ENCODE measurements at places on chromosomes 2 and 18.

DNA sequence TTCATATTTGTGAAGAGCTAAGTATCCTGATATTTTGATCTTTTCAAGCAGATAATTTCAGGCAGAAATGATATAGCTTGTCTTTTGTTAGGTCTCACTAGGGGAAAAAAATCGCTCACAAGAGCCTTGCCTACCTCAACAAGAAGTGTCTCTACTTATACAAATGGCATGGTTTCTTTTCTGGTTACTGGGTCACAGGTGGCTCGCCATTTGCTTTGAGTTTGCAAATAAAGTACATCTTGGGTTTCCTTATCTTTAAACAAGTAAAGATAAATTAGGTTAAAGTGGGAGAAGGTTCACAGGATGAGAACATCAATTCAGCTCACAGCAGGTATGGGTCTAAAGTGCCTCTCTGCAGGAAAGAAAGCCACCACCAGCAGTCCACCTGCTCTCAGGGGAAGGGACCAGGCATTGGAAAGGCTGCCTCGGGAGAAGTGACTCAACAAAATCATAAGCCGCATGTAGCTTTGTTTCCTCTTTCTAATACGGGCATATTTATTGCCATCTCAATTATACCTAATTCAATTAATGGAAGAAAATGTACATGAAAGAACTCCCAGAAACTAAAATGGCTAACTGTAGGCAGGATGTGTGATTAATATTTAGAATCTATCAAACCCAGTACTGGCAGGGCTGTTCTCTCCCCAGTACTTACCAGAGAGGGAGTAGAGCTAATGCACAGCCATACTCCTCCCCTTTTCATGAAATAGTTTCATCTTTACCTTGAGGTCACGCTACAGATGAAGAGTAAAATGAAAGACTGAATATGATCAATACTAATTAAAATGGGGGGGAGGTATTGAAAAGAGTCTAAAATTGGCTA lies 28.3 kb downstream of the CDC42EP3 start:
- DNase-seq: no peak

- no peak for DNase-seq
These were observed 570.9 kb downstream of the CMPK2 start for GRCh38 chr2:6294791-6295190.

- peak; percentile 20 for DNase-seq
These were observed 132.8 kb downstream of the TPO start for GRCh38 chr2:1546023-1546591.

- no peak for DNase-seq
These were observed 19.8 kb downstream of the RNU2-63P start for GRCh38 chr2:87996570-87996969.

DNA sequence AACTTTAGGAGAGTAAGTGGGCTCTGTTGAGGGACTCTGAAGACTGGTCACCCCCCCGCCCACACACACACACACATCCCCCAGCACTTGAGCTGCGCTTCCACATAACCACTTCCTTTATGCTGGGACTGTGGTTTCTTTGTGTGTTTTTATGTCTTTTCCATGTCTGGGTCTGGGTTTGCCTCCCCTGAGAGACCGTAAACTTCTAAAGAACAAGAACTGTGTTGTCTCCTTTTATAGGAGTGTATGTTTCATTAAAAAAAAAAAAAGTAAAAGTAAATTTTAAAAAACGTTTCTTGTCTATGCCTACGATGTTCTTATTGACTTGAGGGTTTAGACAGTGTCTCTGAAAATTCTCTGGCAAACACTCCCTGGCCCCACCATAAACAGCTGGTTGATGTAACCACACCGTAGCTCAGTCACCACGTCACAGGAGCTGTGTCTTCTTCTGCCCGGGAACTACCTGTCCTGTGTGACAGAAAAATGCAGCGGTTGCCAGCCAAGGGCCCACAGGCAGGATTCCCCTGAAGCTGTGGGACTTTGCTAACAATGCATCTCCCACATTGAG lies 68.0 kb downstream of the KLHL29 start:
- peak; percentile 4 for DNase-seq

DNA sequence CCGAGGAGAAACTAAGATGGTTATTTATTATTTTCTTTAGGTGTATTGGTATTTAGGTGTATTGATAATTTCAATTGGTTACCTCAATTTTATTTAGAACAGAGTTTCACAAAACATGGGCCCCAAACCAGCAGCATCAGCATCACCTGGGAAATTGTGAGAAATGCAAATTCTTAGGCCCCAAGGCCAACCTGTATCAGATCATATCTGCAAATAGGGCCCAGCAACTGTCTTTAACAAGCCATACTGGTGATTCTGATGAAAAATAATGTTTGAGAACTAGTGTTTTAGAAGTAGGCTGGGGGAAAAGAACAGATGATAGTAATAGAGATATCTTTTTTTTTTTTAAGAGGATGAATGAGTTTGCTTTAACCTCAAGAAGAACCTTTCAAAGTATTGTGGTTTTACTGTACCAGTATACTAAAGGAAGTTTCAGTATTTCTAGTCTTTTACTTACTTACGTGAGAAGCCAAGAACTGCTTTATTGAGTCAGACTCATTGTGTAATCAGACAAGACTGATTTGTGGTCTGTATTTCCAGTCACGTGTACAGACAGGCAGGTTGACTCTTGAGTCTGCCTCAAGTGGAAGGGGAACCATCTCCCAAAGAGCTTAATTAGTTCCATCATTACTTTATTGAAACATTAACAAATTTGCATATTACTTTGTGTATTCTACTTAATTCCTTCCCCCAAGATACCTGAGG lies 60.4 kb upstream of the GAREM1 start:
- peak; percentile 30 for DNase-seq

DNA sequence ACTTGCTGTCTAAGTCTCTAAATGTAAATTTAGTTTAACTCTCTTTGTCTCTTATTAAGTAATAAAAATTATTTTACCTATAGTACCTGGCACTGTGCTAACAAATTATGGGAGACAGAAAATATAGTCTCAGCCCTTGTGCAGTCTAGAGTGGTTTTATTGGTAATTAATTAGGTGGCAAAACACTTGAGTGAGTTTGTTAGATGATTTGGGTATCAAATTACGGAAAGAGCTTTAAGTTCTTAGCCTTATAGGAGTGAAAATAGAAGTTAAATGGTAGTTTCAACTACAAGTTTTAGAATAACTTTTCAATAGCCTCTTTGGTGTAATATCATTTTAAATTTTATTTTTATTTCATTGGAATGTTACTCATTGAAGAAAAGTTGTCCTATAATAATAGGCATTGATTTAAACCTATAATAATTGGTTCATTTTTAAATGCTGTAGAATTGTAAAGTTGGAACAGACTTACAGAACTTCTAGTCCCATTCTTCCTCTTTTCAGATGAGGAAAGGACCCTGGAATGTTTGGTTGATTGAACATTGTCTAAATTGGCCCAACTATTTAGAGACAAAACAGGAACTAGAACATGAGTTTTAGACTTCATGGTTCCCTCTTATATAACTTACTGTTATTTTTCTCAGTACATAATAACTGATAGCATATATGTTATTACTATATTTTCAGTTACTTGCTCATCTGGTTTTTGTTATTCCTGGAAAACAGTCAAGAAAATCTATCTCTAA lies 10.2 kb upstream of the HTR2B start:
- peak; percentile 17 for DNase-seq

- DNase-seq: no peak
These were observed 118.7 kb downstream of the CYP26B1 start for GRCh38 chr2:72028996-72029395.

DNA sequence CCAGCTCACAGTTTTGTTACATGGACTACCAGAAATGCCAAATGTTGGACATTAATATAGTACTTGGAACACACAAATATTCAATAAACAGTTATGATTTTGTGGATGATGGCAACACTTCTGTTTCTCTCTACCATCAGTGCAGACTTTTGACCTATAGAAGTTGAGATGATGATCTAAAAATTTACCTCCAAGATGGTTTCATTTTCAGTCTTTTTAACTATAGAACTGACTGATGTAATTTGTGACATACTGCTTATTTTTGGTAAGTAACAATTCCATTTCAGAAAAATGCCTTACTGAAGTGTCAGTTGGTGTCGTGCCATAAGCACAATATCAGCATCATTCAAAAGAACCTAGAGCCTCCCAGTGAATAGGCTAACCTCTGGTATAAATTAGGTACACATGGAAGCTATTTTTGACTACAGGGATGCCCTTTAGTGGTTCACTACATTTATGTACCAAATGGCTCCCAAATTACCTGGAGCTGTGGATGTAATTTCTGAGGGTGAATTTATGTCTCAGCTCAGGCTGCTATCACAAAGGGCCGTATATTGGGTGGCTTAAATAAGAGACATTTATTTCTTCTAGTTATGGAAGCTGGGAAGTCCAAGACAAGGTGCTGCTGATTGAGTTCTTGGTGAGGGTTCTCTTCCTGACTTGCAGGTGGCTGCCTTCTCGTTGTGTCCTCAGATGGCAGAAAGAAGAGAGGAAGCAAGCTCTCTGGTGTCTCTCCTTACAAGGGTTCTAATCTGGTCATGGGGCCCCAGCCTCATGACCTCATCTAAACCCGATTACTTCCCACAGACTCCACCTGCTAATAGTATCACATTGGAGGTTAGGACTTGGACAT lies 66.5 kb downstream of the ALPK2 start:
- DNase-seq: no peak

DNA sequence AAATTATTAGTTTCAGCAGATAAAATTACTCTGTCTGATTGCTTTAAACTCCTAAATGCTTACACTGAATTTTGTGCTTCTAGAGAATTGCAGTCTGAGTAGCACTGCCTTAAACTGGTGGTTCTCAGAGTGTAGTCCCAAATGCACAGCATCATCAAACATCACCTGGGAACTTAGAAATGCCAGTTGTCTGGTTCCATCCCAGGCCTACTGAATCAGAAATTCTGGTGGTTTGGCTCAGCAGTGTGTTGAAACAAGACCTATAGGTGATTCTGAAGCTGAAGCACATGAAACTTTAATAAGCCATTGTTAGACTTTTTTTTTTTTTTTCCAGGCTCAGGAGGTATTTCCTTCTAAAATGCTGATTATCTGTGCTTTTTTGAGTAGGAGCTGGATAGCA lies 22.0 kb downstream of the EPC2 start:
- DNase-seq: no peak

GRCh38 chr2:195612611-195613495 lies 44.2 kb upstream of the SLC39A10 start:
- no peak for DNase-seq

- DNase-seq: no peak
These were observed 634 bp downstream of the PTPRM start for GRCh38 chr18:7567474-7568425.

DNA sequence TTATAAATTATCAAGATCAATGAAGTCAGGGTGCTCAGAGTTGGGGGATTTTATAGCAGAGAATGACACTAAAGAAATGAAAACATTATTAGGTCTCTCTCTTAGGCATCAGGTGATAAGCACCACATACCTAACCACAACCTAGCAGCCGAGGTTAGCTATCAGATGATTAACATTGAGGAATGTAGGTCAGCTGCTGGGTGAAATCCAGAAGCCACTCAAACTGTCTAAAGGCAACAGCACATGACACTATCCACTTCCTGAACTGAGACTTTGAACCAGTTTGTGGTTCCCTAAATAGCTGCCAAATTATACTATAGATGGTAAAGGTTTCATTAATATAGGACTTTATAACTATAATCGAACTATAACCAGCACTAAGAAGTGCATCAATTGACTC lies 4.7 kb downstream of the EPG5 start:
- peak; percentile 60 for DNase-seq

DNA sequence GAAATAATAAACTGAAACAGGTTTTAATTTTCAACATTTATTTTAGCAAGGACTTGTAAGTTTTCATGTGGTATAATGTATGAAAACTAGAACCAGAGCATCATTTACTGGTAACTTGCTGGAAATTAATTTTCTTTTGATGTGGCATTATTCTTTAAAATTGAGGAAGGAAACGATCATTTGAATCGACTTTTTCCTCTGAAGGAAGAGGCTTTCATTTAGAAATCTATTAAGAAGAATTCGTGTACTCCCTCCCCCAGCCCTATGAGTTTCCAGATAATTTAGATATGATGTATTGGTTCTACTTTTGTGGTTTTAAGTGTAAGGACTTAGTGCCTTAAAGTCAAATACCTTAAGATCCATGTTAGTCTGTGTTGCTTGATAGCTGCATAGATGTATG lies 2.5 kb downstream of the BABAM2 start:
- DNase-seq: no peak

DNA sequence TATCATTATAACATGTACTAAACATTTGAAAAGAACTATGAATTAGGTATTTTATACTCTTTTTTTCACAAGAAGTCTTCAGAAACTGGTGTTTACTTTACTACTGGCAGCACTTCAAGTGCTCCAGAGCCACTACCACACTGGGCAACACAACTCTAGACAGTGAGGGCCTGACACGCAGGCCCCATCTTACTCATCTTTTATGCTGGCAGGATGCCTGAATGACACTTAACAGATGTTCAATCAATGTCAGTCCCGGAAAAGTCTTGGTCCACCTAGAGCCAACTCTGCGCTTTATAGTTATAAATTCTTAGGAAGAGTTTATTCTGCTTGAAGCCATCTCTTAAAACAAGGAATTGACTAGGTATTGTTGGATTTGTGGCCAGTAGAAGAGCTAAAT lies 8.7 kb upstream of the WIPF1 start:
- DNase-seq: no peak

DNA sequence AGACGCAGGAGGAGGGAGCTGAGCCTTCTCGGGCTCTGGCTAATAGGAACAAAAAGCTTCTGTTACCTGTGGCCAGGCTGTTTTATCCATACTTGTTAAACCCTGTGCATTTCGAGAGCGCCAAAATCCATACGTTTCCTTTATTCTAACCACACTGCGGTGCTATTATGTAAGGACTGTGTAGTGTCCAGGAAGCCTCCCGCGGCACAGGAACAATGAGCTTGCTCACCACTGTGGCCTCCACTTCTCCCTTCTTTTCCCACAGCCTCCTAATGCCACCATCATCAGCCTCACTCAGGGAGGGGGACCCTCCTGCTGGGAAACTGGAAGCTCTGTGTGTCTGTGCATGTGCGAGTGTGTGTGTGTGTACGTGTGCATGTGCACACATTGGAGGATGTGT lies 268.5 kb downstream of the HAUS1 start:
- no peak for DNase-seq

- DNase-seq: no peak
These were observed 55.1 kb downstream of the RHOB start for GRCh38 chr2:20501974-20502373.

- no peak for DNase-seq
These were observed 136.7 kb upstream of the ZFP36L2 start for GRCh38 chr2:43363120-43363519.

Measured in AML-193 (cell line).